ENCODE measurements at places on chromosomes 5 and 9.
A peak's percentile ranks its signal among the peaks of the same experiment; 100 is the strongest.

DNA sequence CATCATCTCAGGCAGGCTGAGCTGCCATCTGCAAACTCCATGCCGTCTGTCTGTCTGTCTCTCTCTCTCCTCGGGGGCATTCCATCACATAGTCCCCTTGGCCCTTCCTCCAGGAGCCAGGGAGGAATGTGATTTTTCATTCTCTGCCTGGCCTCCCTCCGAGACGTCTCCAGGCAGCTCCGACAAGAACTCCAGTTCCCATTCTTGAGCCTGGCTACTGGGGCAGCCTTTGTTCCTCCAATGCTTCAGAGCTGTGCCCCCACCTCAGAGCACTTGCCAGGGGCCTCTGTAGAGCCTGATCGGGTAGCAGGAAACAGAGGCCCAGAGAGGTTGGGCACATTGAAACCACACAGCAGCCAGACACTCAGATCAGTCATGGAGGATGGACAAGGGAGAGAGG is 74.0 kb downstream of the COL27A1 start:
- no peak for DNase-seq

- no peak for DNase-seq
Observed at GRCh38 chr5:8114597-8115266, 245.8 kb downstream of the MTRR start.

DNA sequence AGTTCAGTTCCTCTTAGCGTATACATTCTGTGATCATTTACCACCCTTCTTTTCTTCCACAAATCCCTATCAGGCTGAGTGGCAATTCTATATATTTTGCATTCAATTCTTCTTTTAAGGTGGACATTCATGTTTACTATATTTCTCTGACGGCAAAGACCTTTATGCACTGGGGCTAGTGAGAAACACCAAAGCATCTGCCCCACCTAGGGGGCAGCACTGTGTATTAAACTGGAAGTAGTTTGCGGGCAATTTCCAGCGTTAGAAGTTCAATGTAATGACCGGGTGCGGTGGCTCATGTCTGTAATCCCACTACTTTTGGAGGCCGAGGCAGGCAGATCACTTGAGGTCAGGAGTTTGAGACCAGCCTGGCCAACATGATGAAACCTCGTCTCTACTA is 27.9 kb upstream of the FBXL7 start:
- DNase-seq = no peak

GRCh38 chr5:50886657-50887345 is 220.4 kb downstream of the PARP8 start:
- DNase-seq = no peak

- no peak for DNase-seq
Observed at GRCh38 chr5:176389135-176390123, 878 bp downstream of the HIGD2A start.

DNA sequence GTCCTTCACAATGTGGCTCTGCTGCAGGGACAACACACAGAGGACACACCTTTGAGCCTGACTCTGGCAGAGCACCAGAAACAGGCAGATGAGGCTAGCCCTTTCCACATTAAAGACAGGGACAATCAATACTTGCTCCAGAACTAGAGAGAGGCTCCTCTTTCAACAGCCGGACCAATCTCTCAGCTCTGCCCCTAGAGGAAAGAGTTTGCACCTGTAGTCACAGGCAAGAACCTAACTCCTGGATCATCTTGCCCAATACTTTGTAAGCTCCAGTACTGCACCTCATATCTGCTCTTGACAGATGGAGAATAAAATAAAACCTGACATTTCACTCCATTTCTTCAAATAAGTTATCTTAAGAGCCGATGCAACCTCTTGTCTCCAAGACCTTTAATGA is 52.1 kb downstream of the EPB41L4A start:
- no peak for DNase-seq

- DNase-seq = no peak
Observed at GRCh38 chr9:35798658-35799374, 7.4 kb downstream of the NPR2 start.

GRCh38 chr9:96177005-96177718 is 124.8 kb downstream of the HSD17B3 start:
- no peak for DNase-seq

DNA sequence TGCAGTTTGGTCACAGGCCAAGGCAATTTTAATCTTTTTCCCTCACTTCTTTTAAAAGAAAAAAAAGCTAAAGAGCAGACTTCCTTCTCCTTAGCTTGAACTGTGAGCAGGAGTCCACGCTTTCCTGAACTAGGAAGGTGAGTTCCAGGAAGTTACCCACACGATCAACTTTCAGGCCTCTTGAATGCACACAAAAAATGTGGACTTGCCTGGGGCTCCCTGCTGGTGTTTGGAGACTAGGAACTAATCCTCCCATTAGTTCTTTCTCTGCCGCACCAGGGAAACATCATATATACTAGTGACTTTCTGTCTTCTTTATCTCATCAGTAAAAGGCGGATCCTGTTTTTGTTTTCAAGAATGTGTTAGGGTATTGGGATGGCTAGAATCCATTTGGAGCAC is 240.0 kb downstream of the GOLPH3 start:
- DNase-seq = no peak

DNA sequence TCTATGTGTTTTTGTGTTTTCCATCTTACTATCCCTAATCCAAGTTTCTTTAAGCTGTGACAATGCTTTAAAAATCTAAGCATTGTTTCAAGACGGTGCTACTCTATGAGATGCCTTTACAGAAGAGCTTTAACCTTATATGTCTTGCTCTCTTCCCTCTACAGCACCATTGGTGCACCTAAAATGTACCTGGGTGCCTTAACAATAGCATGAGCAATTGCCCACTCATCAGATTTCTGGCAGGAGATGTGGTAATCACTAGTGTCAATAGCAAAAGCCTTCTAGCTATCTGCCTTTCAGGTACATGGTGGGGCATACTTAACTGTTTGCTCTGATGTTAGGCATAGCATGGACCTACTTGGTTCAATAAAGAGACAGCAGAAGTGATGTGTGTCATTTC is 222.3 kb upstream of the KIF2A start:
- no peak for DNase-seq

DNA sequence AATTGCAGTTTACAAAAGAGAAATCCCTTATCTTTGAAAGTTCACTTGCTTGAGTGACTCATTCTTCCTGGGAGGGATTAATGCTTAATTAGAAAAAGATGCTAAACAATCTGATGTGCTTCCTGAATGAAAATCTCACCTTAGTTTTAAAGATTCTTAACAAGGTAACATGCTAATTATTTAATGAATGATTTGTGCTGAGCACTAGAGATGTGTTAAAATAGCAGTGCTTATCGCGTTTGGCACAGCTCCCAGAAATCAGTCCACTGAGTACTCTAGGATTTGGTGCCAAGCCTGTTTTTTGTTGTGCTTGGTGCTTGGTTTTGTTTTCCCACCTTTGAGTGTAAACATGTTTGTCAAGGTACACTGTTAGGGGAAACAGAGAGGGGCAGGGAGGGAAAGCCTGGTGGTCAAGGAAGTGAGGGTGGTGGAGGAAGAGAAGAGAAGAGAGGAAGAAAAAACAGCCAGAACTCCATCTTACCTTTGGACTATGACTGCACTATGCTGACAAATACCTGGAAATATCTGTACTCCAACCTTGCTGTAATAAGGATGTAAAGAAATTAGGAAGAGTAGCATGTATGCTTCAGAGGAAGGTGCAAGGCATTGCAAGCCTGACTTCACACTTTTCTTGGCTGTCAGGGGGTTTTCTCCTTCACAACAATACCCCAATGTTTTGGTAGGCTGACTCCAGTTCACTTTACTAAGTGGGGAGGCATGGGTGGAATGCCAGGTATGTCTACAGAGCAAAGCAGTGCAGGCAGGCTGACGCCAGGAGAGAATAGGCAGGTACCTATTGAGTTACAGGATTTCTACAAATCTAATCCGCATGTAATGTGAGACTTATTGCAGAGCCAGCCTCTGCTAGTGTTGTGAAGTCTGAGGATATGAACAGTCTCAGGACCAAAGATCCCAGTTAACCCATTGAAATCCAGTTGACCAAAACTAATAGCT is 157.2 kb upstream of the ISL1 start:
- DNase-seq = peak; percentile 18

DNA sequence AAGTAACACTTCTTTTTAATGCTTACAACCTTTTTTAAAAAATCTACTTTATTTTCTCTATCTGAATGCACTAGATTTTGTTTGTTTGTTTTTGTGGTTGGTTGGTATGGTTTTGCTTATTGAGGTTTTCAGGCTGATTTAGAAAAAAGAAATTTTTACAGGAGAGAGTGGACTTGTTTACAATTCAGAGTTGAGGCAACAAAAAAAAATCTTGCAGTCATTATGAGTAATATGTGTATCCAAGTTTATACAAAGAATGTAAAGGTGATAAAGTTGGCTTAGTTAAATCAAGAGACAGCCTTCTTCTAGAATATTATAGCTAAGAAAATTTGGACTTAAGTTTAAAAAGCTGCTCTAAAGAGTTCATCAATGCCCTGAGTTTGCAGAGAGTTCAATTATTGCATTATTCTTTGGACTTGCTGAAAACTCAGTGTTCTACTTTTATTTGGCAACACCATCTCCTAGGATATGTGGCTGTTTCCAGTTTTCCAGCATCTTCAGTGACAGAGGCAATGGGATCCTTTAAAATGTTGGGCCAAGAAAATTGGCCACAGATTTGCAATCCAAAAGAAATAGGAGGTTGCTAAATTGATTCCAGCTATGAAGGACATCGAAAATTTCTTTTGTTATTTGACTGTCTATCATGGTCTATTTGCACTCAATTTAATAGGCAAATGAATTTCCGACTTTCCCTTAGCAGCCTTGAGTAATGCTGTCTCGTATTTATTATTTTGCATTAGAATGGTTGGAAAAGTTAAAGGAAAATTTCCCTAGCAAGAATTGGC is 10.7 kb downstream of the STK32A start:
- no peak for DNase-seq

Data from NCI-H1092 (cell line).